OCI-LY7 (cell line): ENCODE measurements at places on chromosomes 7 and 10. TPM values are rescaled to one million over a fixed set of nuclear protein-coding genes. Genes with fewer than 3 reads are reported as not detected.

DNA sequence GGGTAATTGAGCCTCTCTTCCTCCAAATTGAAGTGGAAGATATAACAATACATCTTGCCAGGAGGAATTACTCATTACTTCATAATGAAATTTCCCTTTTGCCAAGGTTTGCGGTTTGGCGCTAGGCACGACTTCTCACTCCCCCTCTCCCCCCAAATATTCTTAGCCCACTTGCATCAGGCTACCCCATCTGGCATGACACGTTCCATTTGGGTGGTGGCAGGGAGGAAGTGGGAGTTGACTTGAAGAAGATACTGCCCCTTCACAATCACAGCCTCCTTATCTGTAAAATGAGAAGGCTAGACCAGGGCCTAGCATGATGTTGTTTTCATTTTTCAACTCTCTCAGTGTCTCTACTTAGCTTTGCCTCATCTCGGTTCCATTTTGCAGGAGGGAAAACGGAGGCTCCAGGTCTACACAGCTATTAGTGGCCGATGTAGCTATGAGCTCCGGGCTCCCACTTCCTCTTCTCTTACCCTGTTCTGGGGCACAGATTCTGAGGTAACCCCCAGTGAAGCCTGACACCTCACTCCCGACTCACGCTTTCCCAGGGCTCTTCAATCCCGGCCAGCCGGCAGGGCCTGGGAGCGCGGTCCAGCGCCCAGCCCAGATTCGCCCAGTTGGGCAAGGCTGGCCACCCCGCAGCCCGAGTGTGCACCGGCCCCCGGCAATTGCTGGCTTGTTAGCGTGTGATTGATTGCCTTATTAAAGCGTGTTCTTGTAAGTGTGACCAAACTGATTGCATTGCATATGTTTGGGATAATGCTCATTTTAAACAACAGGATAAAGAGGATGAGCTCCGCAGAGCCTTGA lies 6.5 kb downstream of the EVX1 start:
- no peak for DNase-seq

DNA sequence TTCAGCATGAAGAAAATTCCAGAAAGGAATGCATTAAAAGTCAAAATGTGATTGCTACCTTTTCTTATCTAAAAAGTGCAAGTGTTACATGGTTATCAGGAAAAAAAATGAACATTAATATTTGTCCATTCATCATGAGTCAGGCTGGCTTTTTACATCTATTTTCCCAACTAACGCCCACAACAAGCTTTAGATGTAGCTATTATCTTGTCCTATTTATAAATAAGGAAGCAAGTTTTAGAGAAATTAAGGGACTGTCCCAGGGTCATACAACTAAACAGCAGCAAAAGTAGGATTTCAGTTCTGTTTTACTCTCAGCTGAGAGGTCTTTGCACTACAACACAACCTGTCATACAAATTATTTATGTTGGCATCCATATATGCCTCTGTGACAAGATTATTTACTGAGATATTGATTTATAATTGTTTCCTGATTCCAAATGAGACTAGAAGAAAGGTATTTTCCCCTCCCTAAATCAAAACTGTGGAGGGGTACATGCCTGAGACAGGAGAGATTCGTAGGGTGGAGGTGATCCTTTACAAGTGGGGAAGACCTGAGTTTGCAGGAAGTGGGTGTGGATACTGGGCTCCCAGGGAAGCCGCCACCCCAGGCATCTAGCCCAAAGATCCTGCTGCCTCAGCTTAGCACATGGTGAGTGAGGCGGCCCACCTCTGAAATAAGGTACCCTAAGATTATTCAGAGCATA lies 57.2 kb upstream of the ARID5B start:
- DNase-seq = no peak

- DNase-seq = no peak
These were observed 15.5 kb downstream of the MAPK8 start for GRCh38 chr10:48322017-48322416.

- DNase-seq = no peak
These were observed 181.8 kb upstream of the PITRM1 start for GRCh38 chr10:3354174-3354900.

Gene SPDYE2
- not detected in 2 replicates for total RNA-seq

DNA sequence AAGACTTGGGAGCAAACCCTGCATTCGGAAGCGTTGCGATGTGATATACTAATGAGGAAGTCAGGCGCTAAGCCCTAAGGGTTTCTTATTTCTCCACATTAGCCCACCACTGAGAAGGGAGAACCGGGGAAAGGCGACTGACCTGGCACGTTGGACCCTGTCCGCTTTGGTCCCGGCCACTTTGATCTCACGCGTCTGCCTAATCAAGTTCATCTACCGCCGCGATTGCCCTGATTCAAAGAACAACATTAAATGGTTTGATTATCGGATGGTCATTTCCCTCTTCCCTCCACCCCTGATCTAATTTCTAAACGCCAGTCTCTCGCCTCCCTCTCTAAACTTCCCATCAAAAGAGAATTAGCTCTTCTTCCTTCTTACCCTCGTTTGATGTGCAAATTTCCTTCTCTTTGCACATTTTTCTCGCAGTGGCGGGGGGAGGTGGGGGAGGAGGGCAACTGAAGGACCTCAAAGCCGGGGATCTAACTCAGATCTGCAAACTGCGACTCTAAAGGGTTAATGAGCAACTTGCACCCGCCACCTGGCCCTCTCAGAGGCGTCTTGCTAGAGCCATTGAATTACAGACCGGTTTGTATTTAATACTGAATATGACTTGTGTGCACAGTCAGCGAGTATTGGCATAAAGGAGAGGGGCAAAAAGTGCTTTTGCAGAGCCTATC lies 687 bp upstream of the DKK1 start:
- no peak for DNase-seq

Gene LDB3
- 0.08 TPM in 1 of 2 replicates, not detected in the other for total RNA-seq

Gene CLEC2L
- not detected in 2 replicates for total RNA-seq

Gene LBX1
- total RNA-seq = not detected in 2 replicates

Gene NSMCE4A
- total RNA-seq = 69.5 and 77.7 TPM in 2 replicates

Gene HOXA10
- not detected in 2 replicates for total RNA-seq
